ENCODE measurements at places on chromosomes 1 and 21.

DNA sequence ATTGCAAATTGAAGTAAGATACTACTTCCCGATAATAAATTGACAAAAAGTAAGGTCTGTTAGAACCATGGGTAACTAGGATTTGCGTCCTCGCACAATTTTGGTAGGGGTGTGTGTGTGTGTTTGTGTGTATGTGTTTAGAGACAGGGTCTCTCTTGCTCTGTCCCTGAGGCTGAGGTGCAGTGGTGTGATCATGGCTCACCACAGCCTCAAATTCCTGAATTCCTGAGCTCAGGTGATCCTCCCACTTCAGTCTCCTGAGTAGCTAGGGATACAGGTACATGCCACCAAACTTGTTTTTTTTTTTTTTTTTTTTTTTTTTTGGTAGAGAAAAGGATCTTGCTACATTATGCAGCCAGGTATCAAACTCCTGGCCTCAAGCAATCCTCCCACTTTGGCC, 209.2 kb upstream of the ESRRG start:
- no peak for DNase-seq

DNA sequence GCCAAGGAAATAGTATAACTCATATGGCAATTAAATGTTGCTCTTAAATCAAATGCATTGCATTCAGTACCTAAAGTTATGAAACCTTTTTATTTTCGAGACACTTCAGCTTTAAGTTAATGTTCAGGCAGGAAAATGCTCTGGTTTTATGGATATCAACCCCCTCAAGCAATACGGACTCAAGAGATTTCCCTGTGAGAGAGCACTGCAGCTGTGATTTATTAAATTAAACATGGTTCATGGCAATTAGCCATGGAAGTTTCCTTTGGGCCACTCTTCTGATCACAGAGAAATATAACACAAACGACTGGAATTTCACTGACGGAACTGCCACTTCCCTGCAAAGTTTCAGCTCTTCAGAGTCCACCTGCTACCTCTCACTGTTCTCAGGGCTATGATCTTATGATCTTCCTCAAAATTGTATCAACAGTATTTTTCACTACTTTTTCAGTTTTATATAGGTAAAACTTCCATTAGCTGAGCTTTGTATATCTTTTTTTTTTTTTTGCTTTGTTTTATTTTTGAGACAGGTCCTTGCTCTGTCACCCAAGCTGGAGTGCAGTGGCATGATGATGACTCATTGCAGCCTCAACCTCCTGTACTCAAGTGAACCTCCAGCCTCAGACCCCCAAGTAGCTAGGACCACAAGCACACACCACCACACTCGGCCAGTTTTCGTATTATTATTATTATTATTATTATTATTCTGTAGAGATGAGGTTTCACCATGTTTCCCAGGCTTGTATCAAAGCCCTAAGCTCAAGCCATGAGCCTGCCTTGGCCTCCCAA, 923.1 kb upstream of the TMPRSS15 start:
- no peak for DNase-seq

GRCh38 chr1:211833174-211833820, 2.7 kb upstream of the LPGAT1 start:
- no peak for DNase-seq

GRCh38 chr1:49339043-49339442, 562.4 kb upstream of the BEND5 start:
- DNase-seq, result no peak

DNA sequence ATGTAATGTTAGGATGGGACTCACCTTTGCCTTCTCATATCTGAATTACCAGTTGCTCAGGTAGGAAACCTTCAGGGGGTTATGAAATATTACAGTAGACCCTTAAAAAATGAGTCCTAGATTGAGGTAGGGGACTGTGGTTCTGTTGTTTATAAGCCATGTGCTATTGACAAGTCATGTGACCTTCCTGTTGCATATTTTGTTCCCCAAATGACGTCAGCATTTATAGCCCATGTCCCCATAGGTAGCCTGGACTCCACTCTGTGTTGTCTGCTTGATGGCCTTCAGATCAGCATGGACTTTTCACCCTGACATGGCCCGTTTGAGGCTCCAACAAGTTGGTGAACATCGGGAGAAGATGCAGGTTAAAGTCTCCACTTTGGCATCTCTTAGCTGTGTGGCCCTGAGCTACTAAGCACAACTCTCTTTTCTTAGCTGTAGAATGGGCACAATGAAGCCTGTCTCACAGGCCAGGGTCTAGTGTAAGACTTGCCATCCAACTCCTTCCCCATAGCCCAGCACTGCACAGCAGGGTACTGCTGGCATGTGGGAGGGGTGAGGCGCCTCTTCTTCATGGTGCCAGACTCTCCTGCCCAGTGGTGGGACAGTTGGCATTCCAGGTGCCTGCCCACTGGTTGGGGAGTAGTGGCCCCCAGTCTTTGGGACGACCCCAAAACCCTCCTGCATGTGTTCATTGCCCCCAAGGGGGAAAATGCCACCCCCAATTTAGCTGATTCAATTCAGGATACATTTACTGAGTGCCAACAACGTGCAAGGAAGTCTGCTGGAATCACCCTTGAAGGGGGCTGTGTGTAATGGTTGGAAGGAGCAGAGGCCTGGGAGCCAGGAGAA, 36.1 kb upstream of the TTC22 start:
- no peak for DNase-seq

DNA sequence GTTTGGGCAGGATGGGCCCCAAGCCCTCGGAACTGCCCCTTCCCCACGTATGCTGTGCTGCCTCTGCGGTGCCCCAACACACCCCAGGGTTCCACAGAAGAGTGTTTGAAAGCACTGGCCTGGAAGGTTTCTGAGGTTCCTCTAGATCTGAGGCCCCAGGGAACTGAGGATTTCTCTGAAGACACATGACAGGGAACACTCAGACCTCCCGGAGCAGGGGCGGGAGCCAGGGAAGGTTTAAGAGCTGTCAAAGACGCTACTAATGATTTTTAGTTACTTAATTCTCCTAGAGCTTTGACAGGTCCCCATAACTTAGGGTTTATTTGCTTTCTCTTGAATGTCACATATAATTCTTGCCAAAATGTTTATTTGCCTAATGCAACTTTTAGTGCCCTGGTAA, 212.3 kb upstream of the GRIK3 start:
- DNase-seq, result no peak

- no peak for DNase-seq
Measured at GRCh38 chr1:224783006-224783651, 146.3 kb upstream of the DNAH14 start.

GRCh38 chr1:24323281-24323680, 4.1 kb downstream of the GRHL3 start:
- DNase-seq, result no peak

DNA sequence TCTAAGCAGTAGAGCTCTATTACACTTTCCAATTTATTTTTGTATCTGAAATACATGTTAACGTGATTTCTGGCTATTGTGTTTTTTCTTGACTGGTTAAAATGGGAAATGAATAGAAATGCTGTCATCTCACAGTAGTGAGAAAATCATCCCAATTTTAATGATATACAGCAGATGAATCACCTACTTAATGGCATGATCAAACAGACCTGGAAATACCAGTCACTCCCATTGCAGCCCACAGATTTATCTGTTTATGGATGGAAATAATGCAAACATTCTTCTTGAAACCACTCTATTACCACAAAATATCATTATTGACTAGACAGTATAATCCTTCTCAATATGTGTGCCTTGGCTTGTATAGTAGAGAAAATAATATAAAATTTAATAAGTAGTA, 497.8 kb upstream of the ADAMTS5 start:
- no peak for DNase-seq

DNA sequence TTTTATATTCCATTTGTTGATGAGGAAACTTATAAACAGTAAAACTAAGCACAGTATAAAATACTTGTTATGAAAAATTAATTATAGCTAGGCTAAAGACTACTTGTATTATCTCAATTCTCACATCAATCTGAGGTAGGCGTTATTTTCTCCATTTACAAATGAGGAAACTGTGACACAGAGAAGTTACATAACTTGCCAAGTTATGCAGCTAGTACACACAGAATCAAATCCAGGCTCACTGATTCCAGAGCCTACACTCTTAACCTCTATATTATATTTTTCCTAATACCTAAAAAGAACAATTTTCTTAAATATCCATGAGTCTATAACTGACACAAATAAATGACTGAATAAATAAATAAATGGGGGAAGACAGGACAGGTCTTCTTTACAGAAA, 11.2 kb upstream of the VPS45 start:
- no peak for DNase-seq

- no peak for DNase-seq
Measured at GRCh38 chr1:24767351-24767750, 22.1 kb downstream of the CLIC4 start.

DNA sequence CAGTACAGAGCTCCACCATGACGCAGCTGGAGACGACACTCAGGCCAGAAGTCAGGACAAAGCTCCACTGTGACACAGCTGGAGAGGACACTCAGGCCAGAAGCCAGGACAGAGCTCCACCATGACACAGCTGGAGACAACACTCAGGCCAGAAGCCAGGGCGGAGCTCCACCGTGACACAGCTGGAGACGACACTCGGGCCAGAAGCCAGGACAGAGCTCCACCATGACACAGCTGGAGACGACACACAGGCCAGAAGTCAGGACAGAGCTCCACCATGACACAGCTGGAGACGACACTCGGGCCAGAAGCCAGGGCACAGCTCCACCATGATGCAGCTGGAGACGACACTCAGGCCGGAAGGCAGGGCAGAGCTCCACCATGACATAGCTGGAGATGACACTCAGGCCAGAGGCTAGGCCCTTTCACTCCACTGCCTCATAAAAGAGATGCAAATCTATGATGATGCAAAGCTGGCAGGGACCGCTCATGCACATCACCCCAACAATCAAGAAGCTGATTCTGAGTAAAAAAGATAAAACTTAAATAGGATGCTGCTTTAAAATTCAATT, 13.6 kb upstream of the OR2B11 start:
- no peak for DNase-seq

GRCh38 chr1:178060789-178061556, 32.9 kb upstream of the RASAL2 start:
- DNase-seq, result peak; percentile 36

DNA sequence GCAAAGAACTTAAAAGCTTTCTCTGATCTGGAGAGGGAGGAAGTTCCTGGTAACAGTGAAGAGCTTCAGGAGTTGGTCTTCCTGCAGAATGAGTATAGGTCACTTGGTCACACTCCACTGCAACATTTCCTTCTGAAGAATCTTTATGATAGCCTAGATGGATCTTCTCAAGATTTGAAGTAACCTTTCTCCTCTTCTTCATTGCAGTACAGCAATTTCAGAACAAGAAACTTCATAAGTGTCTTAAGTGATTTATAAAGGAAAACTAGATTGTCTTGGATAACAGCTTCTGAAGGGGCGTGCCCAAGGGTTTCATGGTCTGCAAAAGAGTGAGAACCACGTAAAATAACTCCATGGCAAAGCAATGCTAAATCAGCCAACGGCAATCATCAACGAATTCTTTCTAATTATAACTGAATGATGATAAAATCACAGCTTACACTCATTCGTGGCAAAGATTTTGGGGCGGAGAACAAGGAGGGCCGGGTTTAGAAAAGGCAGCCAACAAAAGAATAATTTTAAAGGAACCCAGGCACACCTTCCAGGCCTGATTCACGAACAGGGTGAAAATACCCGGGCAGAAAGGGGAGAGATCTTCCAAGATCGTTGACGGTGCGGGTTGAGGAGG, 53.9 kb upstream of the ASPM start:
- peak; percentile 74 for DNase-seq

DNA sequence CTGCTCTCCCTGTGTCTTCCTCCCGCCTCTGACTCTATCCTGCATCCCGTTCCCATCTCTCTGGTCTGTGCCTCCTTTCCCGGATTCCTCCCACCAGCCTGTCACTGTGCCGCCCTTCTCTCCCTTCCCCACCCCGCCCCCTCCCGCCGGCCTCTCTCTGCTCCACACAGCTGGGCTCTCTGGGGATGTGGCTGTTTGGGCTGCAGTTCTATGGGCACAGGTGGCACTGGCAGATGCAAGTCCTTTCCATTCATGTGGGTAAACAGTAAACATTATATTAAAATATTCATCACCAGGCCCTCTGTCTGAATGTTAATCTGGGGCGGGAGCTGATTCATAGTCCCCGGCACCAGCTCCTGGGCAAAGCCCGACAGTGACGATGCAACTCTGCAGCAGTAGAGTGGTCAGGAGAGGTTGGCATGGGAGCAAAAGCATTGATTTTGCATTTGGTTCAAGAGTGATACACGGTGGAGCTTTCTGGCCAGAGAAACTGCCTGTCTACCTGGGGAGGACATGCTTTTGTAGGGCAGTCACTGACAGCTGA, 249.3 kb downstream of the TNR start:
- no peak for DNase-seq

DNA sequence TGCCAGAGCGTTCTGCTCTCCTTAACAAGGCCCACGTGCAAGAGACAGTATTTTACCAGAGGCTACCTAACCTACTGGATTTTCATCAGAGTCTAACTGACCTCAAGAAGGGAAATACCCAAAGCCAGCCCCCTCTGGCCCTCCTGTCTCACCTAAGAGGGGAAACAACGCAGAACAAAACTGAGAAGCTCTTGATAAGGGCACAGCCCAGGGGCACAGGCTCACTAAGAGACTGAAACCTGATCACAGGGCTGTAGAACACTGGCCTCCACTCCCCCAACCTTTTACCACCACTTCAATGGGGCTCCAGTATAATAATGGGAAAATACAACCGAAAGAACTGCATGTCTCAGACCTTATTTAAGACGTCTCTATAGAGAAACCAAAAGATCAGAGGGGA, 449.5 kb upstream of the CAMK1G start:
- DNase-seq, result no peak

DNA sequence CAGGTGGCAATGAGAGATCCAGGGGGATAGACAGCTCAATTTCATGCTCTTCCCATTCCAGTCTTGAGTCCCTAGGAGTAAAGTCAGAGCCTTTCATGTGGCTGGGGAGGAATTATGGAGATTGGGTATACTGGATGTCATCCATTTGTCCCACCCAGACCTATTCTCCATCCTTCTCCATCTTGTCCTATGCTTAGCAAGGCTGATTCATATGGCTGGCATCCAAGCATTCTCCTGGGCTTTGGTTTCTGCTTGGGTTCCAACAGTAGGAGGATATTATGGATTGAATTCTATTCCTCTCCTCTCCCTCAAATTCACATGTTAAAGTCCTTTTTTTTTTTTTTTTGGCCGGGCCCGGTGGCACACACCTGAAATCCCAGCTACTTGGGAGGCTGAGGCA, 3.8 kb upstream of the CDC20 start:
- DNase-seq, result no peak

DNA sequence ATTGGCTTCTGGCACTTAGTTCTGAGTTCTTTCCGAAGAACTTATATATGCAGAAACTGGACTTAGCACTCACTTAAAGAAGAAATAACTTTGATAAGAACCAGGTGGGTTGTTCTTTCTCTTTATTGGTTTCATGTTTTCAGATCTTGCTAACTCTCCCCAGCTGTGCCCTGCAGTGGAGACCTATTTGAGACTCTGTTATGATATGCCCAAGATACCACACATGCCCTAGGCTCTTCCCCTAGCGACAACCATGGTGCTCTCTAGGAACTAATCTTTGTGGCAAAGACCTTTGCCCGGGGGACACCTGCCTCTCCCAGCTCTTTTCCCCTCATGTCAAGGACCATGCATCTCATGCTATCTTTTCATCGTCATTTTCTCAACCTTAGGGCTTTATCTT, 128.8 kb downstream of the PBX1 start:
- DNase-seq, result no peak

Measured in lung (tissue), 17 donors.